Activated naive CD4-positive, alpha-beta T cell (primary cell): ENCODE measurements at places on chromosomes 5 and 9.

GRCh38 chr5:142143878-142144277, 35.3 kb downstream of the NDFIP1 start:
- no peak for DNase-seq

GRCh38 chr5:175166026-175166425, 278.0 kb downstream of the DRD1 start:
- no peak for DNase-seq

DNA sequence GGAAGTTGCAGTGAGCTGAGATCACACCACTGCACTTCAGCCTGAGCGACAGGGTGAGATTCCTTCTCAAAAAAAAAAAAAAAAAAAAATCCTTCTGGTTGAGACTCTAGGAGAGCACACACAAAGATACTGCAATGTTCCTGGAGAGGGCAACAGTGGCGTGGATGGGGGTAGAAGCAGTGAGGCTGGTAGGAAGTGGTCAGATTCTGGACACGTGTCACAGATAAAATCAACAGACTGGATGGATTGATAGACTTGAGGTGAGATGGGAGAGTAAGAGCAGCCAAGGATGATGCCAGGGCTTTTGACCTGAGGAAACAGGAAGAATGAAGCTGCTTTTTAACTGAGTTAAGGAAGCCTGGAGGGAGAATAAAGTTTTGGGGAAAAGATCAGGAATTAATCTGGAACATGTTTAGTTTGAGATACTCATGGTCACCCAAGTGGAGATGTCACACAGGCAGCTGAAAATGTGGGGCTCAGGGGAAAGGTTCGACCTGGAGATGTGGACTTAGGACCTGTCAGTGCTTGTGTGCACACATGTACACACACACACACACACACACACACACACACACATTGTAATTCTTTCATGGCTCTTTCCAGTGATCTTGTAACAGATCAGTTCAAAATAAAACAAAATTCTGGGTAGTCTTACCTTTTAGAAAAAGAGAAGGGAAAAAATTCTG, 88.1 kb downstream of the FANCC start:
- no peak for DNase-seq

- no peak for DNase-seq
Measured at GRCh38 chr9:92642564-92642963, 27.4 kb downstream of the IPPK start.

GRCh38 chr9:83441390-83441789, 96.8 kb downstream of the FRMD3 start:
- DNase-seq = no peak

DNA sequence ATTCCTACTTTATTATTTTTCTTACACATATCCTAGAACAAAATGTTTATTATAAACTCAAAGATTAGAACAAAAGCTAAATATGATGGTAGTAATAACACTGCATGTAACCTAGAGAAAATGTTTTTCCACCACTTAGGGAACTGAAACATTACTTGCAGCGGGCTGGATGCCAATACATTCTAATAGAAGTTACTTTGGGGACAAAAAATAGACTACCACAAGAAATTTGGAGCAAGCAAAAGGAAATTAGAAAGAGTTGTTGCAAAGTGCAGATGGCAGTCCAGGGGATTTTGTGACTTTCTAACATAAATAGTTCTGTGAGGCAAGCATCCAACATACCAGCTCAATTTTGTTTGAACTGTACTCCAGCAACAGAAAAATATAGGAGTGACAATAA, 255.3 kb upstream of the GRIN3A start:
- no peak for DNase-seq
